ENCODE measurements at places on chromosomes 6 and 20.
A peak's percentile ranks its signal among the peaks of the same experiment; 100 is the strongest.

GRCh38 chr6:21856456-21856825, 262.9 kb downstream of the SOX4 start:
- no peak for DNase-seq

DNA sequence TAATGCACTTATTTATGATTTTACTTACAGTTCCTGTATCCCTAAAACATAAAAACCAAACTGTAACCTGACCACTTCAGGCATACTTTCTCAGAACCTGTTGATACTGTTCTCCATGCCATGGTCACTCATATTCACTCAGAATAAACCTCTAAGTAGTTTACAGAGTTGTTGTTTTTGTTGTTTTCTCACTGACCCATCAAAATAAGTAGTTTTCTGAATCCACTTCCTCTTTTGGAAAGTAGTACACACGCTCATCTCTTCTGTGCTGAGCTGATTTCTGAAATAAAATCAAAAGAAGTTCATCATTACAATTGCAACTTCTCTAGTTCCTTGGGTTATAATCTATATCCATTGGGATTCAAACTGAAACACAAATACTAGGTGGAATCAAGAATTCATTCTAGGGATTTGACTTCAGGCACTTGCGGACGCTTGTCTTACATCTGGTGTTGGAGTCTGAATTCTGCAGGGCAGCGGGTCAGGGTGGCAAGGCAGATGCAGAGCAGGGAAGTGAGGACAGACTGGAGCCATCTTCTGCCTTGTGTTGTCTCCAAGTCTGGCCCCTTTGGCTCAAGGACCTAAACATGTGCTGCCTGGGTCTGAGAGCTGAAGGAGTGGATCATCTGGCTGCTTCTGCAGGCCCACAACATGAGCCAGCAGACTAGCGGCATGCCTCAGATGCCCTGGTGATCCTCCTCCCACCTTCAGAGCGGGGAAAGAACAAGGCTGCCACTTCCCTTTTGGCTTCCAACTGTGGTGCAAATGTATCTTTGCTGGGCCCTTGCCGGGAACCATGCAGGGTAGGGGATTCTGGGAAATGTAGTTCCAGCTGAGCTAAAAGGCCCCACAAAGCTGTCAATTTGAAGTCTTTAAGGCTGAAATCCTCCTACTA, 167.9 kb upstream of the MYLIP start:
- no peak for DNase-seq

DNA sequence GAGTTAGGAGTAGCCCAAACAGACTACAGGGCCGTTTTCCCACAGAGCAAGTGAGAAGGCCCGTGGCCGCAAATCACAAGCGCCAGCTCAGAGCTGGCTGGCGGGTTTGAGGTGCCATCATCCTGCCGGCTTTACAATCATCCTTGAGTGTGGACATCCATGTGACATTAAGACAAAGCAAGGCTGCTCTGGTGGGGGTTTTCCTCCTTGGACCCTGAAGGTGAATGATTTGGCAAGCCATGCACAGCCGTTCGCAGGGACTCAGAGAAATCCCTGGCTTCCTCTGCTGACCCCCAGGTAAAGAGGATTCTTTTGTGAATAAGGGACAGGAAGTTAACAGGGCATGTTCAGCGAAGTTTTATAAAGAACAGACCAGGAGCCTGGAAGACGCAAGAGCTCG, 137.2 kb downstream of the AGPAT4 start:
- DNase-seq, result no peak

DNA sequence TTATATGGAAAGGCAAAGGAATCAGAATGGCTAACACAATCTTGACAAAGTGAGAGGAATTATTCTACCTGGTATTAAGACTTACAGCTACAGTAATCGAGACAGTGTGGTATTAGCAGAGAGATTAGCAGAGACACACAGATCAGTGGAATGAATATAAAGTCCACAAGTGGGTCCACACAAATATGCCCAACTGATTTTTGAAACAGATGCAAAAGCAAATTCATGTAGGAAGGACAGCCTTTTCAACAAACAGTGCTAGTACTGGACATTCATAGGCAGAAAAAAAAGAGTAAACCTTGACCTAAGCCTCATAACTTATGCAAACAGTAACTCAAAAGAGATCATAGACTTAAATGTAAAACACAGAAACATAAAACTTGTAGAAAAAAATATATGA, 22.6 kb downstream of the HACE1 start:
- DNase-seq, result no peak

GRCh38 chr6:92538275-92538674, 881.1 kb downstream of the EPHA7 start:
- DNase-seq, result no peak

DNA sequence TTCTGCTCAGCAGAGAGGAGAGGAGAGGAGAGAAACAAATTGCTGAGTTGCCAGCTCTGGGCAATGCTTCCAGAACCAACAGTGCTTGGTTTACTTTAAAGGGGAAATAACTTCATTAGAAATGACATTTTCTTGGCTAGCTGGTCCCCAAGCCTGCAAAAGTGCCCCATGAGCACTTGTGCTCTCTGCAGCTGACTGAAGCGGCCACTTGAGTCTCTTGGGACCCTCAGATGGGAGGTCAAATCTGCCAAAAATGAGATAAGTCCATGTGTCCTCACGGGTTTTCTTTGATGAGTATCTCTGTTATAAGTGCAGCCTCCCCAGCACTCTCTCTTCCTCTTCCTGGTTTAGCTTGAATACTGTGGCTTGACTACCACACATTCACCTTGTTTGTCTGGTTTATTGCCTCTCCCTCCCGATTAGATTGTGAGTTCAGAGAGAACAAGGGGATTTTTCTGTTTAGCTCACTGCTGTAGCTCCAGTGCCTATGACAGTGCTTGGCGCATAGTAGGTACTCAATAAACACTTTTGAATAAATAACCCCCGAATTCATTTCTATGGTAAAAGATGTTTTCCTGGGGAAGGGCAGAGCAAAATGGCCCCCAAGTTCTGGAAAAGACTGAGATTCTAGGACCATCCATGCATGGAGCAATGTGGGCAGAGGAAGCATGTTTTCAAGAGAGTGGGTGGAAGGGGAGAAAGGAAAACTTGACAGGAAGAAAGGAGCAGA, 7.0 kb upstream of the RIN2 start:
- DNase-seq, result no peak

- peak; percentile 14 for DNase-seq
Measured at GRCh38 chr20:10716855-10717254, 43.1 kb upstream of the JAG1 start.

- no peak for DNase-seq
Measured at GRCh38 chr6:141521440-141521839, 611.3 kb upstream of the GJE1 start.

- no peak for DNase-seq
Measured at GRCh38 chr6:162581988-162582780, 145.4 kb downstream of the PRKN start.

GRCh38 chr6:35586542-35586941, 73.8 kb upstream of the TULP1 start:
- no peak for DNase-seq

DNA sequence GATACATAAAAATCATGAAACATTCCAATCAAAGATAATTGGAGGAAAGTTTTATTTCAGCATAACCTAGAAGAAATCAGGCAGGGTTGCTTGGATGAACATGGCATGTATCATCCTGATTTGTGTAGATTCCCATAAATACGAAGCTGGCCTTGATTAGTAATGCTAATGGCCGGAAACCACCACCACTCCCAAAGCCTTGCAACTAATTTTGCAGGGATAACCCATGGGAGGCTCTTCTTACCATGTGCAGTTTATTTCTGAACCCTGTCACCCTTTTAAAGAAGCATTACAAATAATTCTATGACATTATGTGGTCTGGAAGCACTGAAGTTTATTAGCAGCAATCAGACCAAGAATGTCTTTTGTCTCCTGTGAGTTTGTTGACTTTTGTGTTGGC, 80.8 kb downstream of the AIG1 start:
- DNase-seq, result no peak

- no peak for DNase-seq
Measured at GRCh38 chr6:39181826-39182225, 47.4 kb downstream of the KCNK5 start.

DNA sequence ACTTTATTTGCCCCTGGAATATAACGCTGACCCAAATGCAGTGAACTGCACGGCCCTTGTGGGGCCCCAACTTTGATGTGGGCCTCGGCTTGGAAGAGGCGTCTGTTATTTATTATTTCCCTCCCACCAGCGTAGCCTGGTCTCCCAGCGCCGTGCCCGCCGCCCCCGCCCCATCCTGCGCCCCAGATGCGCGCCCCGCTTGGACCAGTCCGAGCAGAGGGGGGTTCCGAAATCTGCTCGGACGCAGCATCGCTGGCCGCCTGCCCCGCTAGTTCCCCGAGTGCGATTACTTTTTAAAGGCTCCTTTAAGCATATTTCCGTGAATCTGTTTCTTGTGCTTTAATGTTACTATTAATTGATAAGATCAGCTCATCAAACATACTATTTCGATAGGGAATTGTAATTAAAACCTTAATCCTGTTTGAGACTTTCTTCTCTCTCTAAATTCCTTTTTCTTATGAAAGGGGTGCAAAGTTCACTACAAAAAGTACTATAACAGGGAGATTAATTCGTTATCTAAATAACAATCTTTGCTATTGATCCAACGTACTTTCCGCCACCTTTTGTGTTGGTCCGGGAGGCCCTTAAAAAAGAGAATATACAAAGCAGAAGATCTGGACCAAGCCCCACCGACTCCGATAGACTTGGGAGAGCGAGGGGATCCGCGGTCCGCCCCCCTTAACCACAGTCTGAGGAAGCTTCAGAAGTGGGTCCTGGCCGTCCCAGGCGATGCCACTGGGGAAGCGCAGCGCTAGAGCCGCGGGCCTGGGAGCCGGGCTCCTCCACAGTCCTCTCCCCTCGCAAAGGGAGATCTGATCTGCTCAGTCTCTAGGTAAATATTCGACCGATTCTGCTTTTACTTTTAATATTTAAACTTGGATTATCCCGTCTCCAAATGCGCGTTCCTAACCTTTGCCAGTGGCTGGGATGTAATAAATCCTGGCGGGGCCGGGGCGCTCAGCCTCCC, 10.2 kb downstream of the POU3F2 start:
- no peak for DNase-seq

DNA sequence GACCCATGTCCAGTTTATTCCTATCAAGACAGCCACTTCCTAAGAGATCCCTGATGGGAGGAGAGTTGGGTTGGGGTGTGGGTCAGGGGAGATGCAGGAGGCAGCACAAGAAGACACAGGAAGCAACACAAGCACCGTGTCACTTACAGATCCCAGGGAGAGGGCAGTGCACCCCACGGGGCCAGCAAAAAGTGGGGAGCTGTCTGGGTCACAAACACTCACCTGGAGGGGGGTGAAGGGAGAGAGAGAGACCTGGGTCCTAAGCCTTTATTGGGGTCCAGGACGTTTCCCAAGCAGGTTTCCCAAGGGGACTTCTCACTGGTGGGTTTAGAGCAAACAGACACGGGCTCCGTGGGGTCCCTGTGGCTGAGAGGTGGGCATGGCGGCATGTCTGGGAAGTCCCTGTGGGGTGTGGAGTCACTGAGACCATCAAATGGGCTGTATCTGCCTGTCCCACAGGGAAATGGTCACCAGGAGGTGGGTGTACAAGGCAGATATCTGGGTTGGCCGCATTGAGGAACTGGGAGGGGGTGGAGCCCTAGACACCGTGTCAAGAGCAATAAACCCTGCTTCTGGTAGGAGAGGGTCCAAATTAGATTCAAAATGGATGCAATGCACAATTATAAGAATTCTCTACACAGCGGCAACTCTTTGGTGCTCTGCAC, 1.6 kb upstream of the CD93 start:
- no peak for DNase-seq

GRCh38 chr20:53413186-53413631, 180.4 kb downstream of the ZNF217 start:
- peak; percentile 66 for DNase-seq

DNA sequence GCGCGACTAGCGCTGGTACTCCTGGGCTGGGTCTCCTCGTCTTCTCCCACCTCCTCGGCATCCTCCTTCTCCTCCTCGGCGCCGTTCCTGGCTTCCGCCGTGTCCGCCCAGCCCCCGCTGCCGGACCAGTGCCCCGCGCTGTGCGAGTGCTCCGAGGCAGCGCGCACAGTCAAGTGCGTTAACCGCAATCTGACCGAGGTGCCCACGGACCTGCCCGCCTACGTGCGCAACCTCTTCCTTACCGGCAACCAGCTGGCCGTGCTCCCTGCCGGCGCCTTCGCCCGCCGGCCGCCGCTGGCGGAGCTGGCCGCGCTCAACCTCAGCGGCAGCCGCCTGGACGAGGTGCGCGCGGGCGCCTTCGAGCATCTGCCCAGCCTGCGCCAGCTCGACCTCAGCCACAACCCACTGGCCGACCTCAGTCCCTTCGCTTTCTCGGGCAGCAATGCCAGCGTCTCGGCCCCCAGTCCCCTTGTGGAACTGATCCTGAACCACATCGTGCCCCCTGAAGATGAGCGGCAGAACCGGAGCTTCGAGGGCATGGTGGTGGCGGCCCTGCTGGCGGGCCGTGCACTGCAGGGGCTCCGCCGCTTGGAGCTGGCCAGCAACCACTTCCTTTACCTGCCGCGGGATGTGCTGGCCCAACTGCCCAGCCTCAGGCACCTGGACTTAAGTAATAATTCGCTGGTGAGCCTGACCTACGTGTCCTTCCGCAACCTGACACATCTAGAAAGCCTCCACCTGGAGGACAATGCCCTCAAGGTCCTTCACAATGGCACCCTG, 1.6 kb downstream of the TPBG start:
- no peak for DNase-seq

All from NCI-H510A treated with DMSO at 0.1 percent for 48 hours (cell line).